ENCODE measurements at places on chromosomes 13 and 19.

- DNase-seq = no peak
Observed at GRCh38 chr13:46327246-46327645, 59.8 kb downstream of the RUBCNL start.

DNA sequence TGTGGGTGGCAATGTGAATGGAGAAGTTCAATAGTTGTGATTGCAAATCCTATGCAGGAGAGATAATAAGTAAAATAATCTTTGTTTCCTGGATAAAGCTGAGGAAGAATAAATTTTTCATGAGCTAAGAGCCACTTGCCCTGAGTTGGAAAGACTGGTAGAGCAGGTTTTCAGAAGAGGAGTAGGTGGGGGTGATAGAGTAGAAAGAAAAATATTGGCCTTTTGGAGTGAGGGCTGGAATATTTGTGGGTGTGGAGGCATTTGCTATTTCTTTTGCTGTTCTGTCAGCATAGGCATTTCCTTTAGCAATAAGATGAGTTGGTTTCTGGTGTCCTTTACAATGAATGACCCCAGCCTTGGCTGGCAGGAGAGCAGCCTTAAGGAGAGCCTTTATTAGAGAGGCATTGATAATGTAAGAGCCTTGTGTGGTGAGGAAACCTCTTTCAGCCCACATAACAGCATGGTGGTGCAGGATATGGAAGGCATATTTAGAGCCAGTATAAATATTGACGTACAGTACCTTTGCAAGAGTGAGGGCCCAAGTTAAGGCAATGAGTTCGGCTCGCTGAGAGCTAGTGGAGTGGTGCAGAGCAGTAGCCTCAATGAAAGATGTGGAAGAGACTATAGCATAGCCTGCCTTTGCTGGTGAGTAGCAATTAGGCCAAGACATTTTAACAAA, 11.6 kb upstream of the ZNF431 start:
- DNase-seq = no peak

GRCh38 chr13:18943273-18943672, 238.4 kb downstream of the TUBA3C start:
- no peak for DNase-seq

DNA sequence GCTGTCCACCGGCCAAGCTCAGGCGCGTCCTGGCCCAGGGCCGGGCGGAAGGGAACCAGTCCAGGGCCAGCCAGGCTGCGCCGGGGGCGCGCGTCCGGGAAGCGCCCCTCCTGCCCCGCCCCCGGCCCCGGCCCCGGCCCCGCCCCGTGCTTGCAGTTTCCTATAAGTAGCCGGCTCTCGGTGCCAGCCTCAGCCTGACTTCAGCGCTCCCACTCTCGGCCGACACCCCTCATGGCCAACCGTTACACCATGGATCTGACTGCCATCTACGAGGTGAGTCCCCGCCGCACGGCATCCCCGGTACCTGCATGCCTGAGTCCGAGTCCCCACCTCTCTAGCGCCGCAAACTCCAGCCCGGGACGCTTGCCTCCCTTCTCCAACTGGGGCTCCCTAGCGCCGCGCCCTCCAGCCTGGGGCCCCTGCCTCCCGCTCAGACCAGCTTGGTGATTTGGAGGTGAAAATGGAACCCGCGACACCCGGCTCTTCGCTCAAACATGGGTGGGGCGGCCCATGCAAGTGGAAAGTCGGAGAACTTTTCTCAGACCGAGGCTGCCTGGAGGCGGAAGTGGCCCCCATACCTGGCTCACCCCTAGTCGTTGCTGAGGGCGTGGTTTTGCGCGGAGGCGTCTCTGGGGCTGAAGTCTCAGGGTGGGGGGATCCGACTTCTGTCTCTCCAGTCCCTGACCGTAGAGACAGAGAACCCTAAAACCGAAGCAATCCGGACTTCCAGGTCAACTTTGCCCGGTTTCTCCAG, at the start of gene ZFP36:
Gene ZFP36 (plus strand): TSS at position 192 of the 754 bp plus-strand sequence. CDS start 58 bp downstream, at position 250.
- peak; percentile 82 for DNase-seq

DNA sequence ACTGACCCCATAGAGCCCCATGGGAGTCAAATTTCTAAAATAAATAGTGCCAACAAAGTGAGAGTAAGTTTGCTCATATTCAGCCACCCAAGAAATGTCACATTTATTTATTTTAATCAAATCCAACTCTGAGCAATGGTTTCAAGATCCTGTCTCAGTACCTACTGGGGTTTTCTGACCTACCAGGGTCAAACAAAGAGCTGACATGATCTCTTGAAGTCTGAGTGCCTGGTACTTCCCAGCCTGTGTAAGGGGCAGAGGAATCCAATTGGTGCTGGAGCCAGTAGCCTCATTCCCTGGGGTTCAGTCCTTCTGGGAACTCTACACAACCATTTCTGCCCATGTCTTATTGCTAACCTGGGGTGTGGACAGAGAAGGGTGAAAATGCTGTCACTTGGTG, 104.6 kb upstream of the SERP2 start:
- DNase-seq = no peak

GRCh38 chr13:112791663-112792440, 102.0 kb downstream of the ATP11A start:
- DNase-seq = no peak

DNA sequence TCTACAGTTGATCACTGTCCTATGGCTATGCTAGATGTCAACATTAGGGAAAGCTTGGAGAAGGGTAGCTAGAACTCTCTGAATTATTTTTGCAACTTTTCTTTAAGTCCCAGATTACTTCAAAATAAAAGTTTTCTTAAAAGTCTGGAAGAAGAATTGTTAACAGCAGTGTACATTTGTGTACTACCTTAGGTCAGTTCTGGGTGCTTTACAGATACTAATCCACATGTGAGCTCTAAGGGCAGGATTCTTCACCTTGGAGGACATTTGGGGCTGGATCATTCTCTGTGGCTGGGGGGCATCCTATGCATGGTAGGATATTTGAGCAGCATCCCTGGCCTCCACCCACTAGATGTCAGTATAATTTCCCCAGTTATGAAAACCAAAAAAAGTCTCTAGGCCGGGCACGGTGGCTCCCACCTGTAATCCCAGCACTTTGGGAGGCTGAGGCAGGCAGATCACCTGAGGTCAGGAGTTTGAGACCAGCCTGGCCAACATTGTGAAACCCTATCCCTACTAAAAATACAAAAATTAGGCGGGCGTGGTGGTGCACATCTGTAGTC, 2.8 kb downstream of the BRME1 start:
- no peak for DNase-seq

DNA sequence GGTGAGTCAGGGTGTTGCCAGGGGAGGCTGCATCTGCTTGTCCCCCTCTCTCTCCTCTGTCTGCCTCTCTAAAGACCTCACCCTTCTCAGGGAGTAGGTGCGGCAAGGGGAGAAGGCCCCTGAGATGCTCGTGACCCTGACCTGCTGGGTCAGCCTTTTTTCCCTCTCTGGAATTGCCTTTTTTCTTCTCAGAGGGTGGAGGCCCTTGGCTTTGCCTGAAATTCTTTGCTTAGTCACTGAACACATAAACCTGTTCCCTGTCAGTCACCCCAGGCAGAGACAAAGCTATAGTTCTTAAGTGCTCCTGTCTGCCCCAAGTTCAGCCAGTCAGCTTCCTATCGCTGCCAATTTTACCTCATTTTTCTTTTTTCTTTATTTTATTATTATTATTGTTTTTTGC, 35.2 kb upstream of the PEG3 start:
- DNase-seq = no peak

DNA sequence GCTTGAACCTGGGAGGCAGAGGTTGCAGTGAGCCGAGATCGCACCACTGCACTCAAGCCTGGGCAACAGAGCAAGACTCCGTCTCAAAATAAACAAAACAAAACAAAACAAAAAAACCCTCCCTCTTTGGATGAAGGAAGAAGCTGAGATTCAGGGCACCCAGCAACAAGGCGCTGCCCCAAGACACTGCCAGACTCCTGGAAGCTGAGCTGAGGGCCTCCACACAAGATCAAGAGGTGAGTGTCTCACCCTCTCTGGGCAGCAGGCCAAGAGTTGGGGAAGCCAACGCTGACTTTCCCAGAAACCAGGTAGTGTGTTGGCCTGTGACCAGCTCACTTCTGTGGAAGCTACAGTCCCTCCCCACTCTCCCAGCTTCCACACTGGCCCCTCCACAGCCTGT, 3.7 kb upstream of the TYROBP start:
- DNase-seq = no peak

GRCh38 chr19:45195764-45196163, 17.2 kb downstream of the BLOC1S3 start:
- no peak for DNase-seq

DNA sequence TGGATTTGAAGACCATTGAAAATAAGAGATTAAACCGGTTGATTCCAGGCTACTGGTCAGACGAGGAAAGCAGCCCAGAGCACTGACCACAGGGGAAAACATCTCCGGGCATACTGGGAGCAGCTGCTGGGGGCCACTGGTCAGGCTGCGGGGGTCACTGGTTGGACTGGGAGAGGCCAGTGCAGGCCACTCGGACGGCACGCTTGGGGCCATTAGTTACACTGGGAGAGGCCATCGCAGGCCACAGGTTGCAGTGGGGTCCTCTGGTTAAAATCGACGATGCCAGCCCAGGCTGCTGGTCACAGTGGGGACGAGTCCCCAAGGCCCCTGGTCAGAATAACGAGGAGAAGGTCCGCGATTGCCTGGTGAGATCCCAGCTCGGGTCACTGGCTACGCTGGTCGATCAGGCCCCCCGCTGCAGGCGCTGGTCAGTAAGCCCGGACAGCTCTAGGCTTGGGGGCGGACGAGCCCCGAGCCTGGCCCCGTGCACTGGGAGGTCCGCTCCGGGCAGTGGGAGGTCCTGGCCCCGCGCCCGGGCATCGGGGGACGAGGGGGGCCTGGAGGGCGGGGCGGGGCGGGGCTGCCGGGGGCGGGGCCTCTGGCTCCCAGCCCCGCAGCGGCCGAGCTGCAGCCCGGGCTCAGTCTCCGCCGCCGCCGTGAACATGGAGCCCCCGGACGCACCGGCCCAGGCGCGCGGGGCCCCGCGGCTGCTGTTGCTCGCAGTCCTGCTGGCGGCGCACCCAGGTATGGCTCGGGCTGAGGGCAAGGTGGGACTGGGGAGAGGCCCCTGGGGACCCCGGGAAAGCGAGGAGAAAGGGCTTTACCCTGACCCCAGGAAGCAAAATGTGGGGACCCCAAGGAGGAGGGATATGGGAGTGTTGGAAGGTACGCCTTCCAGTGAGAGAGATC, at the start of gene BCAM:
Gene BCAM (plus strand): TSS at position 641 of the 909 bp plus-strand sequence. CDS start 22 bp downstream, at position 663.
- DNase-seq = peak; percentile 51

DNA sequence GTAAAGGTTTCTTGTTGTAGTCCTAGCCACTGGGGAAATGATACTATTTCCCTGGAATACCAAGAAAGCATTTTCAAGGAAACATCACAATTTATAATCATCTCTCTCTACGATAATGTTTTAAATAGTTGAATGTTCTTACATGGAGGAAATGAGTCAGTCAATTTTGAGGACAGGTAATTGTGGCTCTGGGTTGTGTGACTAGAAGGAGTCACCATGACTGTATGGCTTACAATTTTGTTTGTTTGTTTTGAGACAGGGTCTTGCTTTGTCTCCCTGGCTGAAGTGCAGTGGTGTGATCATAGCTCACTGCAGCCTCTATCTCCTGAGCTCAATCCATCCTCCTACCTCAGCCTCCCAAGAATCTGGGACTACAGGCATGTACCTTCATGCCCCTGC, 47.4 kb downstream of the COG3 start:
- no peak for DNase-seq

DNA sequence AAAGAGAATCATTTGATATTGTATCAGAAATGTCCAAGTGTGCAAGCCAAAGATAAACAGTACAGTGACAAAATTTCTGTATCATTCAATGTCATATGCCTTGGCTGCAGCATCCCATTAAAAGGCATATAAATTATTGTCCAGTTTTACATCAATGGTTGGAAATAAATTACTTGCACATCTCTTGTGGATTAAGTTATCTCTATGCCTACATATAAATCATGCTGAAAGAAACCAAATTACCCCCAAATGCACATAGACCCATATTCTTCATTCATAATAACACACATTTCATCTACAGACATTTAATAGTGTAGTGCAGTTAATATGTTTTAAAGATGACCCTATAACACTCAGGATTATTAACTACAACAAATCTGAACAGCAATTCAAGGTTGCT, 1415.7 kb upstream of the PCDH9 start:
- DNase-seq = no peak

GRCh38 chr19:6442087-6442688, 8.6 kb upstream of the SLC25A41 start:
- DNase-seq = no peak

DNA sequence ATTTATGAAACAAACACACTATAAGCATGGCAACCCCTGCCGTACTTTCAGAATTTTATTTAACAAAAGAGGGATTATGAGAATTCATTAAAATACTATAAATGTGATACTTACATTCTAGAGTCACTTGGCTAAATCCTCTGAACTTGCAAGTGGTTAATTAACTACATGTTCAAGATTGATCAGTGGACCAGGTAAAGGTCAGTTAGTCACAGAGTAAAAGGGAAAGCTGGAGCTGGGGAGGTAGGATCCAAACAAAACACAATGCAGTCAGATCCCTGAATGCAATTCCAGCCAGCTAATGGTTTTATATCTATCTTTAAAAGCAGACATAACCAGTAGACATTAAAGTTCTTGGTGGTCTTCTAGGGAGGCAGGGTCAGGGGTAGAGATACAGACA, 270.5 kb downstream of the DIAPH3 start:
- DNase-seq = no peak

GRCh38 chr19:16365300-16365996, 40.8 kb downstream of the KLF2 start:
- no peak for DNase-seq

- no peak for DNase-seq
Observed at GRCh38 chr13:60229708-60230272, 66.1 kb upstream of the DIAPH3 start.

DNA sequence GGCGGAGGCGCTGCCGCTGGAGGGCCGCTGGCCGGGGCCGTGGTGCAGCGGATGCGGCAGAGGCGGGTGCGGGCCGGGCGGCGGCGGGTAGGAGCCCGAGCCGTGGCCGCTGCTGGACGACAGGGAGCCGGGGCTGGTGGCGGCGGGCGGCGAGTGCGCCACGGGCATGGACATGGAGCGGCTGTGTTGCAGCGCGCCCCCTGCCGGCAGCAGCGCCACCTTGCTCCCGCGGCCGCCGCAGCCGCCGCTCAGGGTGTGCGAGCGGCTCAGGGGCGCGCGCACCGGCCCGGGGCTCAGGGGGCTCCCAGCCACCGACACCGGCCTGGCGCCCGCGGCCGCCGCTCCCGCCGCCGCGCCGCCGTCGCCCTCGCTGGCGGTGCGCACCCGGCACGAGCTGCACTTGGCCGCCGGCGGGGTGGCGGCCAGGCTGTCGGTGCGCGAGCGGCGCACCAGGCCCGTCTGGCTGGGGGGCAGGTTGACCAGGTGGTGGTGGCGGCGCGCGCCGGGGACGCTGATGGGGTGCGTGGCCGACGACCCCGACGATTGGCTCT, 1.7 kb downstream of the IRS2 start:
- peak; percentile 76 for DNase-seq

- DNase-seq = peak; percentile 92
Observed at GRCh38 chr13:100100115-100100879, 11.4 kb downstream of the PCCA start.

DNA sequence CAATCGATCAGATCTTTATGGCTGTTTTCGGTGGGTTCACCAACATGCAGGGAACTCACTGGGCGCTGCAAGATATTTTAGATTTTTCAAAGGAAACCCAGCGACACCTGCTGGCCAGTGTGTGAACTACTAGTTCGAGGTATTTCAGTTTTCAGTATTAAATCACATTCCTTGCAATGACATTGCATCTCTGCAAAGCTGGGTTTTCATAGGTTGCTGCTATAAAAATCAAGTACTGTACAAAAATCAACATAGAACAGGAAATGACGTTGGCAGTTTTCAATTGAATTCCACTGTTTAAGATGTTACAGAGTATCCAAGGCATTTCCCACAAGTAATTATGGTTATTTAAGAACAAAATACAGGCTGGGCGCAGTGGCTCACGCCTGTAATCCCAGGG, 17.6 kb downstream of the LIG1 start:
- peak; percentile 81 for DNase-seq

Measured in astrocyte of the spinal cord (primary cell).